ENCODE measurements at places on chromosomes 12 and 14.
A peak's percentile ranks its signal among the peaks of the same experiment; 100 is the strongest.

DNA sequence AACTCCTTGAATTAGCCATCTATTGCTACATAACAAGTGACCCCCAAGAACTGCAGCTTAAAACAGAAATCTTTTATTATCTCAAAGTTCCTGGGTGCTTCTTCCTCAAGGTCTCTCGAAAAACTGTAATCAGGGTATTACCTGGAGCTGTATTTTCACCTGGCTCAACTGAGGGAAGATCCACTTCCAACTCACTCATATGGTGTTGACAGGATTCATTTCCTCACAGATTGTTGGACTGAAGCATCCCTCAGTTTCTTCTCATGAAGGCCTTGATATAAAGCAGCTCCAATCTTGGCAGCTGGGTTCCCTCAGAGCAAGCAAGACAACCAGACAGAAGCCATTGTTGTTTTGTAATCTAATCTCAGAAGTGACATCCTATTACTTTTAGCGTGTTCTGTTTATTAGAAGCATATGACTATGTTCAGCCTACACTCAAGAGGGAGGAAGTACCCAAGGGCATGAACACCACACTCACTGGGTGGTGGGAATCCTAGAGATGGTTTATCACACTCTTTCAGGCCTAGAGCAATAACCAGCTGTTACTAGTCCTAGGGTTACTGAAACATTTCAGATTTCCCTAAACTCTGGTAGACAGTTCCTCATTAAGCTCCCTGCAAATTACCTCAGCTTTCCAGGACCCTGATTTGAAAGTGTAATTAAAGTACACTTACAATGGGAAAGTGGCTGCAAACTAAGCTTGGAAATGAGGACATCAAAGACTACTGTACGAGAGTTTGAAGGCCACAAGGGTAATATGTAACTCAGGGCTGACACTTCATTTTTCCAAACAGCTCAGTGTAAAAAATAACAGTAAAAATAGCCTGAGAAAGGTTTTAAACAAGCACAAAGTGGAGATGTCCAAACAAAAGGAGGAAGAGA is 222.2 kb downstream of the SEC23A start:
- DNase-seq, result no peak

GRCh38 chr12:57983146-57983857 is 41.9 kb downstream of the ATP23 start:
- DNase-seq, result peak; percentile 26

- no peak for DNase-seq
Measured at GRCh38 chr14:89267163-89267562, 149.9 kb downstream of the FOXN3 start.

- DNase-seq, result no peak
Measured at GRCh38 chr12:56546680-56547079, 25.1 kb downstream of the RBMS2 start.

- no peak for DNase-seq
Measured at GRCh38 chr14:73783107-73783727, 68.4 kb upstream of the PTGR2 start.

GRCh38 chr12:95701275-95701674 is 89.3 kb downstream of the NTN4 start:
- DNase-seq, result no peak

DNA sequence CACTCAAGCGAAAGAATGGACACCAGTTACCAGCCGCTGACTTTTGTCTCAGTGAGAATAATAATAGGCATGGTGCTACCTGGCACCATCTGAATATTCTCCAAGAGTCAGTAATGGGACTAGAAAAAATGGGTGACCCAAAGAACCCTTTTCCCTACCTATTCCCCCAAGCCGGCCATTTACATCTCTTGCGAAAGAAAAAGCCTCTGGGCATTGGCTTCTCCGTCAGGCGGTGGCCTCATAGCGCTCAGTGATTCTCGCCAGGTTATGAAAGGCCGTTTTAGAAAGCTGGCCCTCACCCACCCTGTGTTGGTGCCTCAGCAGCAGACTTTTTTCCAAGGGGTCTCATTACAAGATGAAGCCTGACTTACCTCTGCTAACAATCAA is 523 bp upstream of the SLC6A15 start:
- DNase-seq, result no peak

- no peak for DNase-seq
Measured at GRCh38 chr14:69014829-69015259, 35.7 kb upstream of the ACTN1 start.

GRCh38 chr12:29572464-29572863 is 75.0 kb upstream of the OVCH1 start:
- DNase-seq, result no peak

DNA sequence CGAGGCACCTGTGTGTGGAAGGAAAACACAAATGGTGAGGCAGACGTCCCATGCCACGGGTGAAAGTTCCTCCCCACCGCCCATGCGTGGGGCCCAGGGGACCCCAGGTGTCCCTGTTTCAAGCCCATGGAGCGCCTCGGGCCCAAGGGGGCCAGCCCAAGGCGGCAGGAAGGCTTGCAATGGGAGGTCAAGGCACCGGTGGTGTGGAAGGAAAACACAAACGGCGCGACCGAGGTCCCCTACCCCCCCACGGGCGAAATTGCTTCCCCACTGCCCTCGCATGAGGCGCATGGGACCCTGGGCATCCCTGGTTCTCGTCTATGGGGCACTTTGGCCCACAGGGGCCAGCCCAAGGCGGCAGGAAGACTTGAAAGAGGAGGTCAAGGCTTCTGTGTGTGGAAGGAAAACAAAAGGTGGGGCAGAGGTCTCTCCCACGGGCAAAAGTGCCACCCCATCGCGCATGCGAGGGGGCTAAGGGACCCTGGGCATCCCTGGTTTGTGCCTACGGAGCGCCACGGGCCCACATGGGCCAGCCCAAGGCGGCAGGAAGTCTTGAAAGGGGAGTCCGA is 379.4 kb downstream of the ALG10 start:
- peak; percentile 2 for DNase-seq

- DNase-seq, result no peak
Measured at GRCh38 chr12:41709463-41710285, 435.0 kb downstream of the GXYLT1 start.

GRCh38 chr14:57897144-57897748 is 31.4 kb upstream of the SLC35F4 start:
- no peak for DNase-seq

DNA sequence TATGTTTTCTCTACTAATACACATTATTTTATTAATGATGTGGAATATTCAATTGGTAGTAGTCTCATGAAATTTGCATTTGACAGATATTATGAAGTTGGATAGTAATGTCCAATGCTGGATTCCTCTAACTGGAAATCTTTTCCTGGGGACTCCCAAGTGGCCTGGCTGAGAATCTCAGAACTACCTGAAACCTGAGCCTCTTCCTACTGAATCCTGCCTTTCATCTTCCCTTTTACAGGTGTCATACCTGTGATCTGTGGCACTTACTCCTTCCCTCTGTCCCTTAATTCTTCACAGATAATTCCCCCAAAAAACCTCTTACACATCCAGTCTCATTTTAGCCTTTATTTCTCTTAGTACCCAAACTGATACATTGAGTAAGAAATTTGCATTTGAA is 89.7 kb upstream of the MYF6 start:
- no peak for DNase-seq

DNA sequence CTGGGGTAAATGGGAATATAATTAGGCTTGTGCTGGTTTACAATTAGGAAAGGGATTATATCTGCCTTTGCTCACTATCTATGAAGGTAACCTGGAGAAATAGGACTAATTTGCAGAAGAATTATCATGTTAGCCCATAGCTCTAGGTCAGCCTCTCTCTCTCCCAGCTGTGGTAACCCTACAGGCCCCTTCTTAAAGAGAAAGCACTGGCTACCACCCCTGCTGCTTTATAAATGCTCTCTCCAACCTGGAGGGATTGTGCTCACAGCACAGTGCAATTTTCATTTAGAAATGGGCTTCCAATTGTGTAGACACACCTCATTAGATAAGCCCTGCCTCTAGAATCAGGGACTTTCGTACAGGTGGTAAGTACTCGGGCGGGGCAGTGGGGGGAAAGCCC is 22.7 kb upstream of the MGST1 start:
- no peak for DNase-seq

GRCh38 chr12:26274441-26275312 is 79.3 kb downstream of the SSPN start:
- peak; percentile 77 for DNase-seq

- DNase-seq, result no peak
Measured at GRCh38 chr12:121943926-121944325, 25.5 kb downstream of the CFAP251 start.

DNA sequence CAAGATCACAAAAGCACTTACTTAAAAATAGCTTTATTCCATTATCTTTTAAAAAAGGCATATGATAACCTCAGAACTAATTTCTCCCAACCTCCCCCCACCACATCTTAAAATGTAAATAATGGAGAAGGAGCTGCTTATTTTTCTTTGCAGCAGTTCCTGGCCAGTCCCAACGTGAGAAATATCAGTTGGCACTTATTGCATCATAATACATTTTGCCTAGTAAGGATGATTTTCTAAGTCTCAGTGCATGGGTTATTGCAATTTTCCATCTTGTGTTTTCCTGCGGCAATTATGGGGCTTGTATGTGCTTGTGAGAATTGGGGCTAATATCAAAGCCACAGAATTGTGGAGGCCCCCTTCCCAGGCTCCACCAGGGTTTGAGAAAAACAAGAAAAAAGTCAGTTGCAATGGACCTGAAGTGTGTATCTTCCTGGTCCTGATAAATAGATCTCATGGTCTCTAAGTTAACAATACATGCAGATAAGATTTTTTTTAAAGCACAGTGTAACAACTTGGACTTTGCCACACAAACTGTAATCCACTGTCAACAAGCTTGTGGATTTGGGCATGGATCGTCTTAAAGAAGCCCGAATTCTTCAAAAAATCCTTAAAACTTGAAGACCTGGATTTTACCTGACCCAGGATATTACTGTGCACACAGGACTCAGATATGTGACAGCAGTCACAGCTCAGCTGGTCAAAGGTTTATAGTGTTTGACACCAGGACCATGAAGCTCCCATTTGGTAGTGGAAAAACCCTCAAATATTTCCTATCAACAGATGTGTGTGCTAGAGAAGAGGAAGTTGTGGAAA is 2.8 kb upstream of the WSB2 start:
- DNase-seq, result no peak

GRCh38 chr12:6936636-6937480 is 6.8 kb upstream of the RNU7-1 start:
- DNase-seq, result peak; percentile 82

DNA sequence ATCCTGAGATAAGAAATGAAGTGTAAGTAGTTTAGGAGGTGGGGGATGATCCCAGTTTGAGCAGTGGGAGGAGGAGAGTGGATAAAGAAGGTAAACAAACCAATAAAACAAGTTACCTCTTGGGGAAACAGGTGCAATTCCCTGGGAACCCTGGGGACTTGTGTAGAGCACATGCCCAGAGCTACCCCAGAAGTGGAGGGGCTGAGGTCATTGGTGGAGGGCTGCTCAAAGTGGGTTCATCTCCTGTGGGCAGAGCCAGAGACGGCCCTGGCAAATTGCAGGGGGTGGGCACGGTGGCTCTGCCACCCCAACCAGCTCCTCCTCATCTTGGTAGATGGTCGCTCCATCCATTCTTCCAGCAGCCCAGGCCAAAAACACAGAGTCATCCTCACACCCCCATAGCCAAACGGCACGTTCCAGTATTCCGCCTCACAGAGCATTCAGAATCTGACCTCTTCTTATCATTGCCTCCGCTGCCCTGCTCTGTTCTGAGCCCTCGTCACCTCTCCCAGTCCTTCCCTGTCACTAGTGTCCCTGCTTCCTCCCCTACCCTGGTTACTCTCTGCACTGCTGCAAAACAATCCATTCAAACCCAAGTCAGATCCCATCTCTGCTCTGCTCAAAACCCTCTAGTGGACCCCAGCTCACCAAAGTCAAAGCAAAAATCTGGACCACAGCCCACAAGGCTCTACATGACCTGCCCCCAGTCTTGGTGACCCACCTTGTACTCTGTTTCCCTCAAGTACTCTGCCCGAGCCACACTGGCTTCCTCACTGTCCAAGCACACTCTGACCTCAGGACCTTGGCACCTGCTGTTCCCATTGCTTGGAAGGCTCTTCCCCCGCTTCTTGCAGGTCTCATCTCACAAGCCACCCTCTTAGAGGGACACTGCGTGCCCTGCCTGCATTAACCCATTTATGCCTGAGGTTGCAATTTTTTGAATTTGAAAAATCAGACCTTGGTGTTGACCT is 5.5 kb downstream of the CYP46A1 start:
- DNase-seq, result no peak
